ENCODE measurements at places on chromosomes 4 and X.
A peak's percentile ranks its signal among the peaks of the same experiment; 100 is the strongest.

DNA sequence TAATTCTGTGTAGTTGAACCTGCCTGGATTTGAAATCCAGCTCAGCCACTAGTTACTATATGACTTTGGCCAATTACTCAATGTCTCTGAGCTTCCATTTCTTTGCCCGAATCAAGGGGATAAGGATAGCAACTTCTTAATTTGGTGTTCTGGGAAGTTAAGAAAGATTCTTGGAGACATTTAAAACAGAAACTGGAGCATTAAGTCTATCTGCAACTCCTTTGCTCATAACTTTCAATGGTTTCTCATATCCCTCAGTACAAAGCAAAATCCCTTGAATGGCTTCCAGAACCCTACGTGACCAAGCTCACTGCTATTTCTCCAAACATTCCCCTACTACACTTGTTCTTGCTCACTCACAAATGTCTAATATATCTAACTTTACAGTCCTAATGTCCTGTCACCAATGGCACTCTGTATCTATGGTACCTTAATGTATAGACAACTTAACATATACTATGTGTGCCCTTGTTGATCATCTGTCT lies 849.1 kb upstream of the SLIT2 start:
- peak; percentile 37 for DNase-seq

- peak; percentile 27 for DNase-seq
Observed at GRCh38 chr4:123444290-123444731, 47.7 kb downstream of the SPRY1 start.

DNA sequence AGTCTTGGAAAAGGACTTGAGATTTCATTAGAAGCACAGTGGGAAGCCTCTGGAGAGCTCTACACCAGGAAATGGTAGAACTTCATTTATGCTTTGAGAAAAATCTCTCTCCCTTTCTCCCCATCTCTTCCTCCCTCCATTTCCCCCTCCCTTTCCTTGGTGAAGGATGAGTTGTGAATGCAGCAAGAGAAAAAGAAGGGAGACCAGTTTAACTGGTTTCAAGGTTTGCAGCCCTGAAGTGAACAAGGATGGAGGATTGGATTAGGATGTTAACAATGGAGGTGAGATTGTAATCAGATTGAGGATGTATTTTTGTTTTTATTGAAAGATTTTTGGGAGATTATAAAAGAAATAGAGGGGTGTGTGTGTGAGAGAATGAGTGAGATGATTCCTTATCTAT lies 99.5 kb downstream of the ANK2 start:
- no peak for DNase-seq

DNA sequence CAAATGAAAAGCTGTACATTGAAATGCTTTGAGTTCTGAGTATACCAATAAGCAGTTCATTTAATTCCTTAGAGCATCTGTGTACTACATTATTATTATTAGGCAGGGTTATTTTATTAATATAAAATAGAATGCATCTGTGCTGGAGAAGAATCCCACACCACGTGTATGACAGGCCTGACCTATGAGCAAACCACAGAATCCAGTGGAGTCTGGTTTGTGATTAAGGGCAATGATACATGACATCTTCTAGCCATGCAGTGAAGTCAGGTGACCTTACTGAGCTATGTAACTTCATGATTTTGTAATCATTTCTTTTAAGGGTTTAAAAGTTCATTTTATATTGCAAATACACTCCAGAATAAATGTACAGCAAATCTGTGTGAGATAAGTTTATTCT lies 1165.0 kb upstream of the TENM3 start:
- DNase-seq = peak; percentile 64

GRCh38 chrX:130563476-130563875 lies 161.7 kb downstream of the RBMX2 start:
- DNase-seq = no peak

- peak; percentile 87 for DNase-seq
Observed at GRCh38 chr4:39044364-39044955, 12.3 kb upstream of the TMEM156 start.

GRCh38 chr4:105815701-105816100 lies 79.6 kb upstream of the NPNT start:
- no peak for DNase-seq

- no peak for DNase-seq
Observed at GRCh38 chr4:147456706-147457105, 24.2 kb upstream of the EDNRA start.

DNA sequence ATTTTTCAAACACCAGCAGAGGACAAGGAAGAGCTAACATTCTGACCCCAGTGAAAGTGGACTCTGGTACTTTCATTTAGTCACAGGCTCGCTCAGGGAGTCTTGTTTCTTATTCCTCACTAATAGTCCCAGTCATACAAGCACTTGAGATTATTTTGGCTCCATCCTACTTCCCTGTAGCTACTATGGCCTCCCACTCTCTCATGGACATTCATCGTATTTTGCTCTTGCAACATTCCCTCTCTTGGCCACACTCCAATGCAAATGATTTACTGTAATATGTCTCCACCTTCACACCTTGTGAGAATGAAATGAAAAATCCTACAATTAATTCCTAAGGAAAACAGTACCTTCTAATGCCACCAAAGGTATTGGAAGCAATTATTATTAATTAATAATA lies 21.3 kb downstream of the PLRG1 start:
- no peak for DNase-seq

DNA sequence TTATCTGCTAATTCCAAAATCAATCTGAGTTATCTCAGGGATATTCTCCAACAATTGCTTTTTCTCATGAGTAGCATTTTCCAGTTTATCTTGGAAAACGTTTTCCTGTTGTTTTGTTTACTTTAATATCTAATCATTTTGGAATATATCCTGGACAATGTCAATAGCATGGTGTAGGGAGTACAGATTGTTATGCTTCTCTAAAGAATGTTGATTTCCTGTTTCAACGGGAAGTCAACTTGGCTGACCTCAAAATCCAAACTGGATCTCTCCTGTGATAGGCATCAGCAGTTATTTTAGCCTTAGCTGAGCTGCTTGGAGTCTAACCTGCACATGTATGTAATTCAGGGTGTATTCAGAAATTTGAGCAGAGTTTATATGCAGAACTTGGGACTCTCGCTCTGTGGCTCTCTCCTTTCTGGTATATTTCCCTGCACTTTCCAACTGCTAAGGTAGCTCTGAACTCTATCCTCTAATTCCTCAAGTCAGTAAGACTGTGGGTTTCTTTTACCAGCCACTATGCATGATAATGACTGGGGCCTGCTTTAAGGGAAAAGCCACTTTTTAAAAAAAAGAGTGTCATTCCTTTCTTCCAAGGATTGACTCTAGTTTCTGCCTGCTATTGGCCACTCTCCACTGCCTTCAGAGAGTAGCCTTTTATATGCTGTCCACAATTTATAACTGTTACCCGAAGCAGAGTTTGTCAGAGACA lies 7.7 kb downstream of the PRSS48 start:
- DNase-seq = no peak

DNA sequence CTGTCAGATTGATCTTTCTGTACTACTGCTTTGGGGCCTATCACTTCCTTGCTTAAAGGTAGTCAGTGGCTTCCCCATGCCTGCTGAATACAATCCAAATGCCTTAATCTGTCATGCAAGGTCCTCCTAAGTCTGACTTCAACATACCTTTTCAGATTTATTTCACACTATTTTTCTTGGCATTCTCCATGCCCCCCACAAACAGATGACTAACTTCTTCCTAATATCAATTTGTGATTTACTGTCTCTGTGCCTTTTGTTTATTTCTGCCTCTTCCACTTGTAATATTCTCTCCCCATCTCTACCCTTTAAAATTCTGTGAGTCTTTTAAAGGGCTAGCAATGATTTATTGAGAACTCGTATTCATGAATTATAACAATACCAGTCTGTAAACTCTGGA lies 41.8 kb downstream of the OCRL start:
- DNase-seq = peak; percentile 33

DNA sequence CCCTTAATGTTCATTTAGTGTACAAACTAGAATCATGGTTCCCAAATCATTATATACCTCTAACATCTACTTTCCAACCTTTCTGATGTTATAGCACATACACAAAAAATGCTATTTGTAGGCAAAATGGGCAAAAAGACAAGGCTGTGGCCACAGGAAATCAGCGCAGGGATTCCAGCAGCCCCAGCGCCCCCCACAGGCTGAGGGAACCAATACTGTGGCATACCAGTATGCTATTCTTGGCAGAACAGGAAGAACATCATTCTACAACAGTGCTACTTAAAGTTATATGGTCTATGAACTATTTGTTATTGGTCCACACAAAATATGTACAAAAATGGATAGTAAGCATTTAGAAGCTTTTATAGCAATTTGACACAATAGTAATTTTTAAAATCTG lies 25.3 kb downstream of the STEEP1 start:
- DNase-seq = no peak

Measured in fibroblast of upper back skin (primary cell).